ENCODE measurements at places on chromosomes 11 and 22.

GRCh38 chr22:47859881-47860525 lies 1097.6 kb downstream of the TBC1D22A start:
- no peak for DNase-seq

DNA sequence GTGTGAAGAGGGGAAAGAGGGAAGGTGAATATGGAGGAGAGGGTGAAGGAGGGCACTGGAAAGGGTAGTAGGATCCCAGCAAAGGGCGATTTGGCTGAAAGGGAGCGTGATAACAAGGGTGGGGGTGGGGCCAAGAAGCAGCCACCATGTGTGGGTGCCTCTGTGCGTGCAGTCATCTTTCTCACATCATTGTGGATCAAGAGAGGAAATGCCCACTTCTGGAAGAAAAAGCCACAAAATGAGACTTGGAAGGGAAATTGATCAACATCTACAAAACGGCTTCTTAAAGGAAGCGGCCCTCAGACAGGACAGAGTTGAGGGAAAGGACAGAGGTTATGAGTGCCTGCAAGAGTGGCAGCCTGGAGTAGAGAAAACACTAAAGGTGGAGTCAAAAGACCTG lies 1.2 kb upstream of the CXCR5 start:
- no peak for DNase-seq

DNA sequence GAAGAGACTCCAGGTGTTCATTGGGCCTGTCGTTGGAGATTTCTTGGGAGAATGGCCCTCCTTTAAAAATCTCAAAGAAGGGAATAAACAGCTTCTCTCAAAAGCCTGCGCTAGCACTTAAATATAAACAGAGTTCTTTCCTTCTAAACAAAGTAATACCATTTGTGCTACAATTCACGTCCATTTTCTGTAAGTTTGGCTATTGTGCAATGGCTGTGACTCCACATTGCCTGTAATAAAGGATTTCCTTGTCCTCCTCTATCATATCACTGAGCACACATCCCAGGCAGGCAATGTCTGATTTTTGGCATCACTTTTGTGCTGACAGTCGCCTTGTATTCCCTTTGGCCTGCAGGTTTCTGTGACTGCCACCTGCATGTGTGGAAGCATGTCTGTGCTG lies 4.9 kb upstream of the ADAMTS8 start:
- no peak for DNase-seq

- DNase-seq = no peak
These were observed 1.4 kb downstream of the GAL3ST1 start for GRCh38 chr22:30572840-30573593.

GRCh38 chr11:28463826-28464225 lies 355.6 kb downstream of the METTL15 start:
- DNase-seq = no peak
